Fibroblast of the aortic adventitia (primary cell): ENCODE measurements at places on chromosomes 12 and 14. TPM values are rescaled to one million over a fixed set of nuclear protein-coding genes. Genes with fewer than 3 reads are reported as not detected.

DNA sequence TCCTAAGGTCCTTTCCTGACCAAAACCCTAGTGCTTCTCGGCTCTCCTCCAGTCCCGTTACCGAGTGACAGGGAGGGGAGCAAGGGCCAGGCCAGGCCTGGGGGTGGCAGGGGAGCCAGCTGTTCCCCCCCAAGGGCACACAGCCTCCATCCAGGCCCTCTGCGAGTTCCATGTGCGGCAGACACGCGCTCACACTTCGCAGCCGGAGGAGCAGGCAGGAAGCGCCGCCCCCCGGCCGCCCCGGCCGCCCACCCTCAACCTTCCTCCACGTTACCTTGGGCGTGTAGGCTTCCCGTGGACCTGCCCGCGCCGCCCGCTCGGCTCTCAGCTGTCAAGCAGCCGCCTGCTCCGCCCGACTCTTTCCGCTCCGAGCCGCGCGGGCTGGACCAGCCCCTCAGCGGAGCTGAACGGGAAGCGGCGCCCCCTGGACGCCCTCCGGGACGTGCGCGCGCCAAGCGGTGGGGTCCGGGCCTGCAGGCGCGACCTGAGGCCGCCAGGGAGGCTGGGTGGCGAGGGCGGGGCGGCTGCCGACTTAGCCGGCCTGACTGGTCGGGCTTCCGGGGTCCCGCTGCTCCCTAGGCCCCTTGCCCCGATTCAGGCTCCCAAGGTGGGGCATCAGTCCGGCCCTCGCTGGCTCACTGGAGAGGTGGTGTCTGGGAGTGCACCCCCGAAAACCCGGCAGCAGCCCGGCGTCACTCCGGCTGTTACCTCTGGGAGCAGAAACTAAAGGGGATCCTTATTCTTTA lies at the start of gene CRACR2A:
CRACR2A (minus strand) TSS at position 369 of the 746 bp plus-strand sequence. CDS start 56,110 bp downstream, outside the sequence.
- peak; percentile 55 for DNase-seq

Gene CATSPERB
- 0.81 TPM in 1 of 2 replicates, not detected in the other for total RNA-seq

GRCh38 chr12:26768611-26769603 lies 64.1 kb downstream of the ITPR2 start:
- DNase-seq = no peak

- DNase-seq = no peak
These were observed 224.8 kb downstream of the CACNA1C start for GRCh38 chr12:2277492-2278155.

DNA sequence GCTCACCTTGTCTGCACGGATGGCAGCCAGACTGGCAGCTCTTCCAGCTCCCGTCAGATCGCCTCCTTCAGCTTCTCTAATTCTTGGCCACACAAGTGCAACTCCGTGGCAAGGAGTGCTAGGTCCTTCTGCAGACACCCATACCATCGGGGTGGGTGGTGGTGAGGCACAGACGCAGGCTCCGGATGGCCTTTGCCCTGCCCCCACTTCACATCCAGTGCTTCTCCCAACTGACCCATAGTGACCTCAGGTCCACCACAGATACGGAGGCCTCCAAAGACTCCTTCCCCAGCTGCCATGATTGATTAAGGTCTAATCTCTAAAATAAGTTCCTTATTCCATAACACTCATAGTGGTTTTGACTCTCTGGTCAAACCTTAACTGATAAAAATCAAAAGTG lies 19.9 kb upstream of the CD27 start:
- no peak for DNase-seq

Gene AMHR2
- total RNA-seq = not detected in 2 replicates

DNA sequence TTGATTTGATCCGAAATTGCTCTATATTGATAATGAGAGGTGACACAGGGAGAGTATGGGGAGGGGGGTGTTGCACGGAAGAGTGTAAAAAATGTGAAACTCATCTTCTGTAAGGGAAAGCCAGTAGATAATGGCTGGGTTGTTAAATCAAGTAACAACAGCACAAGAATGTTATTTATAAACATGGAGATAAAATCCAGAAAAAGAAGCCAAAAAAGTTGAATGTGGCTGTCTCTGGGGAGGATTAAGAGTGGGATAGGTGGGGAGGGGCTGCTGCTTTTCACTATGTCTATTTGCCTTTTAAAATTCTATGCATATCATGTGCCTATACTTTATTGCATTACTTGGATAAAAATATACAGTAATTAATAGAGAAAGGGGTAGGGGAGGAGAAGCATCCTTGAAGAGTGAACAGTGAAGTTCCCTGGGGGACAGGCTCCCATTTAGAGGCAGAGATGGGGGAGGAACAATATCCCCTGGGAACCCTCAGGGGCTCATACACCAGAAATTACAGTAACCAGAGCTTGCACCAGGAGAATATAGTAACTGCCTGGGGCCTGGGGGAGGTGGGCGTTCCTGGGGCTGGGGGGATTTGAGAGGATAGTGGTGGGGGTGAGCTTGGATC lies 39.2 kb upstream of the ANKRD9 start:
- peak; percentile 22 for DNase-seq
